Left renal pelvis (tissue), 4 donors: ENCODE measurements at places on chromosomes 2 and 18.

DNA sequence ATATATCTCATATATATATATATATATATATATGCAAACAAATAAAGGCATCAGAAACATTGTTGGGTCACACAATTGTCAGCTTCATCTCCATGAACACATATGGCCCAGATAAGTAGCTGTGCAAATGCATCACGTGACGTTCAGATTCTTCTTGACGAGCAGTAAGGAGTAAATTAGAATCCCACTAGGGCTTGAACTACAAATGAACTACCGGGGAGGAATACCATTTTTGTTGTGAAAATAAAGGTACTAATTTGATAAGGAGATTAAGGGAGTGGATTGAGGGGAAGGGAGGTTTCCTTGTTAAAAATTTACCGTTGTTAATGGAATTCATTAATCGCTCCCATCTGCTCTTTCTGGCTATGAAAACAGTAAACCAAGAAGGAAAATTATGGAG, 186.5 kb upstream of the COPS8 start:
- DNase-seq, result no peak

- no peak for DNase-seq
These were observed 1579.0 kb upstream of the NXPH2 start for GRCh38 chr2:140359056-140359771.

DNA sequence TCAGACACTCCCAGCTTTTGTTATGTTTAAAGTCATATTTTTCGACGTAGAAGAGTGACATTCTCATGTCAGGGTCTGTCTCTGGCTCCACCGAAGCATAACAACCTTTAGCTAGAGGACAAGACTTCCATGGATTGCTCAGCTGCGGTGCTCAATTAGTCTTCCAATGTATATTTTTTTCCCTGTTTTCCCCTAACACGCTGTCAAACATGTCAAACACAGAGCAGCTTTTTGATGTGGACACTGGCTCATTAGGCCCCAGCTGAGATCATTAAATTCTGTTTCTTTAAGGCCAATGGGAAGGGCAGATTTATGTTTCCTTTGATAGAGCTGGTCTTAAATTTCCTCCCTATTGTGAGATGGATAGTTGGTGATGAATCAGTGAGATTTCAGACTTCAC, 525.4 kb downstream of the PIK3C3 start:
- DNase-seq, result peak; percentile 52

DNA sequence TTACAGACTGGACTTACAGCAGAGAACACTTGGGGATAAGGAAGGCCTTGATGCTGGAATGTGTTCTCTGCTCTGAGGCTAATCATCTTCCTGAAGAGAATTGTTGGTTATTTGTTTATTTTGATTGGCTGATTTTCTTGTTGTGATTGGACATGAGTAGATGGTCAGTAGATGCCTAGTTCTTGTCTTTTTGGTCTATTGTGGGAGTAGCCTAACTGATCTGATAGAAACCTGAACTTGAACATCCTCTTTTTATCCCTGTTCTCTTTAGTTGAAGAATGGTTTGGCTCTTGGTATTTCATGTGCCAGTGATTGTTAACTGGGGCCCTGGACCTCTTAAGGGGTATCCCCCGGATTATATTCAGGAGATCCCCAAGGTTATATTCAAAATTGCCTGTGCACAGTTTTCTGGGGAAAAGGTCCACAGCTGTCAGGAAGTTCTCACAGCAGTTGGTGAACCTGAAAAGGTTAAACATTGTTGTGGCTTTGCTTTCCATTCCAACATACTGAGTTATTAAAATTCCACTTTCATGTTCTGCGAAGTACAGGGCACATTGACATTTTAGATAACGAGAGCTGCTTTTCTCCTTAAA, 13.6 kb downstream of the TWSG1 start:
- DNase-seq, result no peak

DNA sequence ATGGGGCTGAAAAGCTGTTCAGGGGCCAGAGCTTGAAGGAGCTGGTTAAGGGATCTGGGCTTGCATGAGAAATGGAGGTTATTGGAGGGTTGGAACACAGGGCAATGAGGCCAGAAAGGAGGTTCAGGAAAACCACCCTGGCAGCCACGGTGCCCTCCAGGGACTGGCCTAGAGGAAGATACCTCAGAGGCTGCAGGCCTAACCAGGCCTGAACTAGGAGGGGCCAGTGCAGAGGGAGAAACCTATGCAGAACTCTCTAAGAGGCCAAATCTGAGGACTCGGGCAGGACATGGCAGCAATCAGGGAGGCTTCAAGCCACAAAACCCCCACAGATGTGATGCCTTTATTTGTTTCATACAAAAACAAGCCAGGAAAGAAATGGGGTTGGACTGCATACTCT, 66.8 kb downstream of the BIN1 start:
- no peak for DNase-seq
